ENCODE measurements at places on chromosomes 6 and 20.

GRCh38 chr6:138030872-138031271, 76.3 kb downstream of the PERP start:
- DNase-seq, result no peak

- no peak for DNase-seq
Observed at GRCh38 chr20:48704761-48705160, 123.0 kb downstream of the PREX1 start.

- no peak for DNase-seq
Observed at GRCh38 chr20:44884907-44885391, 556 bp upstream of the YWHAB start.

GRCh38 chr6:134539865-134540323, 222.0 kb upstream of the SGK1 start:
- DNase-seq, result no peak

DNA sequence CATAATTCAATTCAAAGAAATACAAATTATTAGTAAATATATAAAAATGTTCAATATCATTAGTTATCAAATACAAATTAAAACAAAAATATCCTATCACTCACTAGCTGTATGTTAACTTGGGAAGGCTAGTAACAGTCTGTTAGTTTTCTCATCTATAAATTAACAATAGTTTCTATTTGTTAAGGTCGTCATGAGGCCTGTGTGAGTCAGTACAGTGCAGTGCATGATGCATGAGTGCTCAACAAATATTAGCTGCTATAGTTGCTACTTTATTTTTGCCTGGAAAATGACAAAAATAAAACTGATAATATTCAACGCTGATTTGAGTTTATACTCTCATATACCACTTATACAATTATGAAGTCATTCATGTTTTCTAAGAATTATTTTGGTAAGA, 401.6 kb upstream of the RUNX2 start:
- DNase-seq, result no peak

DNA sequence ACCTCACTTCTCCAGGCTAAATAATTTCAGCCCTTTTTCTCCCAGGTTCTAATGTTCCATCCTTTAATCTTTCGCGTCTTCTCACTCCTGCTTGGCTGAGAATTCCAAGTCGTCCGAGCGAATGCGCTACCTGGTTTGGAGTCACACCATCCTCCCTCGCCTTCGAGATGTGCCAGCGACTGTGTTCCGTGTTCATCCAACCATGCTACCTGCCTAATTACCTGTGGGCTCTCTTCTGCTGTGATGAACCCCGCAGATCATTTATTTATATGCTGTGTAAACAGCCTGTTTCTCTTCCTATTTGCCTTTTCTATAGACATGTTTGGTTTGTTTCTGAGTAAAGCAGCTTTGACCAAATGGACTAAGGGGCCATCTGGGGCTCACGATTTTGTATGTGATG, 83.5 kb upstream of the TMEM181 start:
- DNase-seq, result no peak

DNA sequence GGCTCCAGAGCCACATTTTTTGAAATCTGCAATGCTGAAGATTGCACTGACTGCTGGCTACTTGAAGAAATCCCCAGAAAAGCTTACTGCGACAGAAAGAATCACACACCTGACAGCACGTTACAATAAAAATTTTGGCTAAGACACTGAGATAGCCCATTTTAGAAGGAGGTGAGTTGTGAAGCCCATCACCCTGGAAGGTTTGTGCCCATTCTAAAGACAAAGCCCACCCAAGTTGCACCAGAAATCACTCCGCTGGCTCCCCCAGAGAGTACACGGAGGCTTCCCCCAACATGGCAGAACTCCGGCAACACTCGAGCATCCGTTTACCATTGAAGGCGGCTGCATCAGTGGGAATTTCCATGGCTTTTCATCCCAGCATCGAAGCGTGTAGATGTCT, 29.4 kb downstream of the LPA start:
- no peak for DNase-seq

GRCh38 chr6:161023316-161023715, 31.7 kb downstream of the MAP3K4 start:
- no peak for DNase-seq

DNA sequence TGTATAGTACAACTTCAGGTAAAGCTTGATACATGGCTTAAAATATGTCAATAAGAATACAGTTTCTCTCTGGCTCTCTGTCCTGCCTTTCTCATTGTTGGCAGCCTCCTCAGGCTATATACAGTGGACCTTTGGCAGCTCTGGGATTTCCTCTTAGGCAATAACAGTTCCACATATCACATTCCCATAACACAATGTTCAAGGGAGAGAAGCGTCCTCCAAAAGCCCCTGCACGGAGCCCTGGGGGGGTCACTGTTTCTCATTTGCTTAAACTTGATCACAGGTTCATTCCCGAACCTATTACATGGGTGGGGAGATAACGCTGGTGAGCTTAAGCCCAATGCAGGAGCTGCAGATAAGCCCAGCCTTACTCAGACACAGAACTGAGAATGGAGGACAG, 4.4 kb upstream of the FLRT3 start:
- DNase-seq, result no peak

DNA sequence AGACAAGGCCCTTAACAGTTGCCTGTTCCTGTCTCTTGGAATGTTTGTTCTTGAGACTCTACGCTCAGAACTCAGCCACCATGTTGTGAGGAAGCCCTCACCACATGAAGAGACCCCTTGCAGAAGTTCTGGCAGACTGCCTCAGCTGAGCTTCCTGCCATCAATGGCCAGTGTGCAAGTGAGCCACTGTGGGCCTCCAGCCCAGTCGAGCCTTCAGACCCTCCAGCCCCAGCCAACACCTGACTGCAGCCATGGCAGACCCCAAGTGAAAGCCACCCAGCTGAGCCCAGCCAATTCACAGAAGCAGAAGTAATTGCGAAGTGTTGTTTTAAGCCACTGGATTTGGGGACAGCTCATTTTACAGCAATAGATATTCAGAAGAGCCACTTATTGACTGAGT, 78.3 kb downstream of the SNX5 start:
- DNase-seq, result no peak
